ENCODE measurements at places on chromosomes 16 and 17. TPM values are rescaled to one million over a fixed set of nuclear protein-coding genes. Genes with fewer than 3 reads are reported as not detected.
A peak's percentile ranks its signal among the peaks of the same experiment; 100 is the strongest.

Gene ASPA
- total RNA-seq, result not detected

Gene P3H4
- 4.1 TPM for total RNA-seq

Gene LRRC37A
- total RNA-seq, result 2.4 TPM

Gene TMEM238L
- not detected for total RNA-seq

Gene CDT1
- 93.2 TPM for total RNA-seq

DNA sequence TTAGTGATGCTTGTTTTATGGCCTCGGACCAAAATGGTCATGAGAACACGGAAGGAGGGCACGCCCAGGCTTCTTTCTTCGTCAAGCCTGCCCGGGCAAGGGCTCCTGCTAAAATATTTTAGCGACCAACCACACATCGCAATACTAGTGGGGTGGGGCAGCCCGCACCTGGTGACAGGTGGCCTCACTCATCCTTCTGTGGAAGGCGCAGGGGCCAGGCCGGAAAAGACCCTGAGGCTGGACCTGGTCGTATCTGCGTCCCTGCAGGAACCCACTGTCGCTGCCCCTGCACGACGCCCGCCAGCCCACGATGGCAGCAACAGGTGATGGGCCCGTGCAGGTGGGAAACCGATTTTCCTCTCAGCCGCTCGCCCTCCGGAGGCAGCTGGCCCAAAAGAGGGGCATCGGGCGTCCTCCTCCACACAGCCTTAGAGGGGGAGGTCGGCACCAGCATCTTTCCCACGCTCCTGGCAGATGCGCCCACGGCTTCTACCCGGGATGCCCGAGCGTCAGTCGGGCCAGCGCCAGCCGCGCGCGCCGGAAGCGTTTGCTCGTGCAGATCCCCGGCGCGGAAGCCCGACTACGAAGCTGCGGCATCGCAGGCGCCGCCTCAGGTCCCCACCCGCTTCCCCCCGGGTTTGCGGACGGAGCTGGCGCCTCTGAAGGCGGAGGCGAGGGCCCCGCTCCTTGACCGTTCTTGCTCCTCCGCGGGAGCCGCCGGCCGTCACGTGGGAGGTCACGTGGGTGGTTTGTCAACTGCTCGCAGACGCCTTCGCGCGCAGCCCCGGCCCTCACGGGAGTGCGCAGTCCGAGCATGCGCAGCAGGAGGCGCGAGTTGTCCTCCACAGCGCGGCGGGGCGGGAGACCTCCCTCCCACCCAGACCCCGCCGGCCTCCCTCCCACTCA is 22.8 kb upstream of the FOXK2 start:
- H3K4me3 ChIP-seq, result peak overlapping the region; percentile 83
- H3K27ac ChIP-seq, result peak overlapping the region; percentile 72
- peaks cover 20% of the 10 kb centered on the region for H3K4me1 ChIP-seq
- peak; percentile 98 for DNase-seq
- H3K36me3 ChIP-seq, result no peaks in the 10 kb centered on the region

- no peak for DNase-seq
- no peak overlapping the region for H3K4me3 ChIP-seq
- no peaks in the 10 kb centered on the region for H3K4me1 ChIP-seq
- H3K27me3 ChIP-seq, result no peaks in the 10 kb centered on the region
- H3K36me3 ChIP-seq, result peaks cover 53% of the 10 kb centered on the region
- no peak overlapping the region for H3K27ac ChIP-seq
These were observed 31.8 kb downstream of the UBN1 start for GRCh38 chr16:4879049-4879448.

DNA sequence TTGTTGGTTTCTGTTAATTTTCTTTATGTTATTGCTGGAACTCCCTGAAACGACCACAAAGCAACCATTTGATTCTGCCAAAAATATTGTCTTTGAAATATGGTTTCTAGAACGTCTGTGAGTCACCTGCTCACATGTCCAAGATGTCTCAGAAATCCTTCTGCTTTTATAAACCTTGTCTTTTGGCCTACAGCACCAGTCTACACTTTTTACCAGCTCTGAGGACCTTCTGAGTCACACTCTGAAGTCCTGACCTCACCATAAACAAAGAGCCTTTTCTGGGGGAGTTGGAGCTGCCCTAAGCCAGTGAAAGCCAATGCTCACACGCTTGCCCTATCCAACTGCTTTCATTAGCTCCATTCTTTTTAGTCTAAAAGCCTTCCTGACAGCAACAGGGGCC is 55.5 kb downstream of the GRIN2A start:
- H3K27ac ChIP-seq, result no peak overlapping the region
- H3K27me3 ChIP-seq, result no peaks in the 10 kb centered on the region

DNA sequence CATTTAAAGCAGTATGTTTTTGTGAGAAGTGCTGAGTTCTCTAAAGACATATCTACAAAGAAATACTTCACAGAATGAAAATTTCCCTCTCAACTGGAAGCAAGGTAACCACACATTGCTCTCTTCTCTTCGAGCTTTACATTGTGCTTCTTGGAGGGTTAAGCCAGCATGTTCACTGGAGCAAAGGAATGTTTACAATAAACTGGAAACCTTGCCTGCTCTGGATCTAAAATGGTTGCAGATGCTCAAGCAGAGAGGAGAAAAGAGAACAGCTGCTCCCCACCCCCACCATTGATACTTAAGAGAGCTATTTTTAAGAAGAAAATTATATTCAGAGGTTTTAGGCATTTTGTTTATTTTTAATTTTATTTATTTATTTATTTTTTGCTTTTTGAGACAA is 213.1 kb downstream of the CEP112 start:
- H3K36me3 ChIP-seq, result no peaks in the 10 kb centered on the region
- no peaks in the 10 kb centered on the region for H3K4me1 ChIP-seq
- H3K4me3 ChIP-seq, result no peak overlapping the region
- H3K27me3 ChIP-seq, result peaks cover 6% of the 10 kb centered on the region

DNA sequence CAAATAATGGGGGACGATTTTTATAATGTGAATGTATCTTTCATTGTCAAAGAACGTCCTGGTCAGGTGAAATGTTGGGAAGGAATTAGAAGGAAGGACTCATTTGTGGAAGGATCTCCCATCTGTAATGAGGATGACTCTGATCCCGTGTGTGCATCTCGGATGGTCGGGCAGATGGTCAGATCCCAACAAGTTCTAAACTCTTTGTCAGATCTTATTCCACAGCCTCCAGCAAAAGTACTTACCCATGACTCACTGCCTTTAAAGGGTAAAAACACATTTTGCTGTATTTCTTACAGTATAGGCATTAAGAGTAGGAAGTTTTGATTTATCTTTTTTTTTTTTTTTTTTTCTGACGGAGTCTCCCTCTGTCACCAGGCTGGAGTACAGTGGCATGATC is 539 bp upstream of the KRTAP4-8 start:
- H3K27me3 ChIP-seq, result peaks cover 11% of the 10 kb centered on the region
- H3K27ac ChIP-seq, result no peak overlapping the region
- DNase-seq, result no peak
- H3K4me1 ChIP-seq, result no peaks in the 10 kb centered on the region

GRCh38 chr17:3534881-3535252 is 22.7 kb downstream of the TRPV3 start:
- H3K27me3 ChIP-seq, result peaks cover 11% of the 10 kb centered on the region
- H3K4me3 ChIP-seq, result peak overlapping the region; percentile 4
- H3K36me3 ChIP-seq, result no peaks in the 10 kb centered on the region
- H3K4me1 ChIP-seq, result peaks cover 6% of the 10 kb centered on the region

DNA sequence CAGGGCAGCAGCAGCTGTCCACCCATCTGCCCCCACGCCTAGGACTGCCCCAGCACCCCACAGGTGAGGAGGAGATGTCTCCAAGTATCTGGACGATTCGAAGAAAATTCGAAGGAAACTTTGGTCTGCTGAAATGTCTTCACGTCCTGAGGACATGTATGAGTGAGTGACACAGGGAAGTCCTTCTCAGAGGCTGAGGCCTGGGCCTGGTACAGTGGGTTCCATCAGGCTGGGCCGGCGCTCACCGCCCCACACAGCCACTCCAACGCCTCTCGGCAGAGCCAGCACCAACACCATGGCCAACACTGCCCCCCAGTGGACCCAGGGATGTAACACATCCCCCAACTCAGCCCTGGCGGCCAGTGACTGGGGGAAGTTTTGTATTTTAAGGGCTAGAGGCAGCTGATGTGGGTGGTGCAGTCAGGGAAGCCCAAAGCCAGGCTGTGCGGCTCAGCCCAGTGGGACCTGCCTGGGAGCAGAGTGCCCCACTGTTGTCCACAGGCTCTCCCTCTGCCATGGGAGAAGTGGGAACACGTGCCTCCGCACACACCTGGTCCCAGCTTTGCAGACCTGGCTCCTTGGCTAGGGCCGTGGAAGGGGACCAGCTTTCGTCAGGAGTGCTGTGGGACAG is 55.8 kb upstream of the FASN start:
- peak; percentile 95 for DNase-seq
- H3K4me1 ChIP-seq, result peaks cover 5% of the 10 kb centered on the region
- H3K27me3 ChIP-seq, result no peaks in the 10 kb centered on the region
- H3K4me3 ChIP-seq, result no peak overlapping the region
- peaks cover 7% of the 10 kb centered on the region for H3K36me3 ChIP-seq

DNA sequence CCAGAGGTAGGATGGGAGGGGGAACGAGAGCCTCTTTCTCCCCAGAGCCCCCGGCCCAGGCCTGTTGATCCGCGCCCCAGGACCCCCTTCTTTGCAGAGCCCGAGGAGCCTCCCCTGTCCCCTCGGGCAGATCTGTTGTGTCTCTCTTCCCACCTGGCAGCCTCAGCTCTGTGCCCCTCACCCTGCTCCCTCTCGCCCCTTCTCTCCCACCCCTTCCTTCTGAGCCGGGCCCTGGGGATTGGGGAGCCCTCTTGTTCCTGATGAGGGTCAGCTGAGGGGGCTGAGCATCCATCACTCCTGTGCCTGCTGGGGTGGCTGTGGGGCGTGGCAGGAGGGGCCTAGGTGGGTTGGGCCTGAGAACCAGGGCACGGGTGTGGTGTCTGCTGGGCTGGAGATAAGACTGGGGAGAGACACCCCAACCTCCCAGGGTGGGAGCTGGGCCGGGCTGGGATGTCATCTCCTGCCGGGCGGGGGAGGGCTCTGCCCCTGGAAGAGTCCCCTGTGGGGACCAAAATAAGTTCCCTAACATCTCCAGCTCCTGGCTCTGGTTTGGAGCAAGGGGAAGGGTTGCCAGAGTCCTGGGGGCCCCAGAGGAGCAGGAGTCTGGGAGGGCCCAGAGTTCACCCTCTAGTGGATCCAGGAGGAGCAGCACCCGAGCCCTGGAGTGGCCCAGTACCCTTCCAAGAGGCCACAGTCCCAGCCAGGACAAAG is 65.4 kb downstream of the MRC2 start:
- no peak overlapping the region for H3K4me3 ChIP-seq
- no peaks in the 10 kb centered on the region for H3K4me1 ChIP-seq
- no peak overlapping the region for H3K27ac ChIP-seq
- H3K36me3 ChIP-seq, result no peaks in the 10 kb centered on the region
- no peak for DNase-seq

GRCh38 chr16:84144209-84144858 is 643 bp downstream of the HSDL1 start:
- H3K36me3 ChIP-seq, result peaks cover 3% of the 10 kb centered on the region
- H3K27ac ChIP-seq, result peak overlapping the region; percentile 86
- H3K27me3 ChIP-seq, result peaks cover 16% of the 10 kb centered on the region

- H3K4me1 ChIP-seq, result no peaks in the 10 kb centered on the region
- H3K27me3 ChIP-seq, result no peaks in the 10 kb centered on the region
- no peak for DNase-seq
- no peak overlapping the region for H3K4me3 ChIP-seq
- H3K27ac ChIP-seq, result no peak overlapping the region
These were observed 7.0 kb upstream of the MYH8 start for GRCh38 chr17:10428781-10429180.

DNA sequence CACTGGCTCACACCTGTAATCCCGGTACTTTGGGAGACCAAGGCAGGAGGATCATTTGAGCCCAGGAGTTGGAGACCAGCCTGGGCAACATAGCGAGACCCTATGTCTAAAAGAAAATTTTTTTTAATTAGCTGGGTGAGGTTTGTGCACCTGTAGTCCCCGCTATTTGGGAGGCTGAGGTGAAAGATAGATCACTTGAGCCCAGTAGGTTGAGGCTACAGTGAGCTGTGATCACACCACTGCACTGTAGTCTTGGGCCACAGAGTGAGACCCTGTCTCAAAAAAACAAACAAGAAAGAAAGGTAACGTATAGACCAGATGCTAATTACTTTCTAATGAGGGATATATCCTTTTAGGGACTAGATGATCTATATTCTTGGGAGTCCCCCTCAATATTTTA is 8.1 kb downstream of the NOL11 start:
- peak overlapping the region; percentile 78 for H3K27ac ChIP-seq
- no peak for DNase-seq
- H3K36me3 ChIP-seq, result peaks cover 75% of the 10 kb centered on the region
- H3K4me3 ChIP-seq, result peak overlapping the region; percentile 53
- no peaks in the 10 kb centered on the region for H3K27me3 ChIP-seq

GRCh38 chr16:596736-597060 is 6.8 kb downstream of the RAB40C start:
- H3K4me3 ChIP-seq, result no peak overlapping the region
- no peak for DNase-seq
- H3K27ac ChIP-seq, result no peak overlapping the region
- peaks cover 10% of the 10 kb centered on the region for H3K36me3 ChIP-seq
- H3K27me3 ChIP-seq, result no peaks in the 10 kb centered on the region
- peaks cover 9% of the 10 kb centered on the region for H3K4me1 ChIP-seq

- DNase-seq, result peak; percentile 81
- no peak overlapping the region for H3K4me3 ChIP-seq
- no peak overlapping the region for H3K27ac ChIP-seq
- peaks cover 52% of the 10 kb centered on the region for H3K36me3 ChIP-seq
- H3K4me1 ChIP-seq, result peaks cover 33% of the 10 kb centered on the region
These were observed 9.5 kb downstream of the TBX21 start for GRCh38 chr17:47742319-47743181.

DNA sequence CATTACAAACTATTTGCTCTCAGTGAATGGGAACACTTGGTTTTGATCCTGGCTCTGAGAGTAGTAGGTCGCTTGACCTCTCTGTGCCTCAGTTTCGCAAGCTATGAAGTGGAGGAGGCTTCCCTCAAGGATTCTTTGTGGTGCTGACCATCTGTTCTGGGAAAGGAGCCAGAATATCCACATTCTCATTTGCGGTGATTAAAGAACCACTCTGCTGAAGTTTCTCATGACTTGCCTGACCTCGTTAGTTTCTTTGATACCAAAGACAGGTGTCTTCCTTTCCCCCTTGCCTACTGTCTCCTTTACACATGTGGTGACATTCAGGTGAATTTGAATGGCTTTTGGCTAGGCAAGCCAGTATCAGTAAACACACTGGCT is 116.0 kb downstream of the SNX29 start:
- H3K36me3 ChIP-seq, result no peaks in the 10 kb centered on the region
- no peak overlapping the region for H3K4me3 ChIP-seq
- no peak overlapping the region for H3K27ac ChIP-seq

DNA sequence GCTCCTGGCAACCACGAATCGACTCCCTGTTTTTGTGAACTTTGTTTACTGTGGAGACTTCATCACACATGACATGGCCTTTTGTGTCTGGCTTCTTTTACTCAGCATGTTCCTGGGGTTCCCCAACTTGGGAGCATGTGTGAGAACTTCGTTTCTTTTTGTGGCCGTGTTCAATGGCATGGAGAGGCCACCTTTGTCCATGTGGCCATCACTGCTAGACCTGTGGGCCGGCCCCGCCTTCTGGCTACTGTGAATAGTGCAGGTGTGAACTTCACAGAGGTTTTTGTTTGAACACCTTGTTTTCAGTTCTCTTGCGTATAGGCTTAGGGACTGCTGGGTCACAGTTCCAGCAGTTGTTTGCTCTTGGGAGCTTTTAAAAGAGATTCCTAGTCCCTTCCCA is 5.7 kb upstream of the SLC38A8 start:
- DNase-seq, result no peak
- peaks cover 12% of the 10 kb centered on the region for H3K36me3 ChIP-seq
- H3K27ac ChIP-seq, result no peak overlapping the region
- H3K4me1 ChIP-seq, result no peaks in the 10 kb centered on the region
- peaks cover 13% of the 10 kb centered on the region for H3K27me3 ChIP-seq

All from activated CD4-positive, alpha-beta T cell treated with anti-CD3 and anti-CD28 coated beads, Interleukin-2, amount 10 ng/mL, durations not matched to agents 24 days and 14 days (primary cell).